Cerebellar cortex (tissue), 1 donor: ENCODE measurements at places on chromosomes 6 and 20.
A peak's percentile ranks its signal among the peaks of the same experiment; 100 is the strongest.

GRCh38 chr6:156197513-156197912 is 579.7 kb upstream of the ARID1B start:
- no peak for DNase-seq

- peak; percentile 17 for DNase-seq
These were observed 722 bp downstream of the ISM1 start for GRCh38 chr20:13221673-13222318.

DNA sequence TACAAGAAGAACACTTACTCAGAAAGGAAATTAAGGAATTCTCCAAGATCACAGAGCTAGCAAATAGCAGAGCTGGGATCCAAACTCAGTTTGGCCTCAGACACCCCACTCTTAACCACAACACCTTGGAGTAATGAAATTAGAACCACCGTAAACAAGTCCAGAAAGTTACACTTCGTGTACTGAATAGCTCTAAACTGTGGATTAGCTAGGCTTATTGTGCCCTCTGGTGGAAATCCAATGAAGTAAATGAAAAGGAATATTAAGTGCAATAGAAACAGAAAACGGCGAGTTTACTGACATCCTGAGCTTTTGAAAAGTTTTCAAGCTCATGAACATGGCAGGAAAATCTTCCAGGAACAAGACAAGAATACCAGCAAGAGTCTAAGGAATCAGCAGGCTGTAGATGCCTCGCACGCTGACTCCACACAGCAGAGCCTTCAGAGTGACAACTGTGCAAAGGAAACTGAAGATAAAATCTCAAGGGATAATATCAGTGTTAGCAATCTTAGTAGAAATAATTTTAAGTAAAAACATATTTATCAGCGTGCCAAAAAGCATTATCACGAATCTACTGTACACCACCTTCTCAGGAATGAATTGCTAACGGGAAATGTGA is 34.6 kb downstream of the FBXO5 start:
- DNase-seq, result peak; percentile 80

DNA sequence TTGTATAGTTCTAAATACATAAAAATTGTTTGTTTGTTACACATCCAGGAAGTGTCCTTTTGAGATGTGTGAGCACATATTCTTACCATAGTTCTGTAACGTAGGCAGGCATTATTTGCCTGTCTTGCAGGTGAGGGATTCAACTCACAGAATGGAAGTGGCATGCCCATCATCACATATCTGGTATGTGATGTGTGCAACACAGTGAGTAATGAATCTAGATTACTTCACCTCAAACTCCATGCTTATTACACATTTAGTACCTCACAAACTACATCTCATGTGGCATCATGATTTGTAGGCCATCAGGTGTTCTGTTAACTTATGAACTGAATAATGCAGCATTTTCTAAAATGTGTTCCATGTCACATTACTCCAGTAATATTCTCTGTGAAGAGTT is 181.6 kb downstream of the PLCB4 start:
- no peak for DNase-seq

DNA sequence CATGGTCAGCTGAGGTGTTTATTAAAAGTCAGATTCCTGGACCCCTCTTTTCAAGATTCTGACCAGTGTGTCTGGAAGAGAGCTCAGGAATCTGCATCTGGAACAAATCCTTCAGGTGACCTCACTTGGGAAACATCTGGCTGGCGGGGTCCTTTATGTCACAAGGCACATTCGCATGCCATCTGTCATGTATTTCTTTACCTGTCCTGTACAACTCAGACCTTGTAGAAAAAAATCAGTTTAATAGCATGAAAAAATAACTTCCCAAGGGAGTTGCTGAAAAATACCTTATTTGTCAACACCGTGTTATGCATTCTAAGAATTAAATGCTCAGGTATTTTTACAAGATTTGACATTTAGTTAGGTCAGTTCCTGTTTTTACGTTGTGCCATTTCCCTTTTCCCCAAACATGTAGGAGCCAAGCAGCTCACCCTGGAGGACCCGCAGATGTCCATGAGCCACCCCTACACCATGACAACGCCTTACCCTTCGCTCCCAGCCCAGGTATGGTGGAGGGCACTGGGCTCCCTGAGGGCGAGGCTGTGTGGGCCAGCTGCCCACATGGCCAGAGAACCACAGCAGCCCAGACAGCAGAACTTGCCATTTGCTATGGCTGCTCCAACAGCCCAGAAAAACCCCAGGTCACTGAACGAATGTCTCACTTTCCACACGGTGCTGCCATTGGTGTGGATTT is 4.0 kb downstream of the IRF4 start:
- DNase-seq, result no peak

- no peak for DNase-seq
These were observed 175.9 kb downstream of the SOX4 start for GRCh38 chr6:21769405-21769861.

DNA sequence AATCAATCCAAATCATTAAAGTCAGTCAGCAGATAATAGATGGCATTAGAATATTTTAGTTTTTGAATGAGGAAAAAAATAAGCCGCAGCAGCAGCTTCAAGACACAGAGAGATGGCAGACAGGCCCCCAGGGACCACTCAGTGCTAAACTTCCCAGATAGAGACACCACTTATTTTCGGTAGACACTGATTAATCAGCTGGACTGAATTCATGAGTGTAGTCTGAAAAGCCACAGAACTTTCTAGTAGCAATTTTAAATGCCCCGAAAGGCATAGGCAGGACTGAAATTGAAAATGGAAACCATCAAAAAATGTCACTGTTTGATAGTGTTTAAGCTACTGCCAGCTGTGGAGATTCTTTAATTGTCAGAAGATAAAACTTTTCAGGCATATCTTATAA is 3.1 kb upstream of the CLDN20 start:
- DNase-seq, result no peak

- DNase-seq, result no peak
These were observed 12.6 kb upstream of the PCMTD2 start for GRCh38 chr20:64242797-64243475.

DNA sequence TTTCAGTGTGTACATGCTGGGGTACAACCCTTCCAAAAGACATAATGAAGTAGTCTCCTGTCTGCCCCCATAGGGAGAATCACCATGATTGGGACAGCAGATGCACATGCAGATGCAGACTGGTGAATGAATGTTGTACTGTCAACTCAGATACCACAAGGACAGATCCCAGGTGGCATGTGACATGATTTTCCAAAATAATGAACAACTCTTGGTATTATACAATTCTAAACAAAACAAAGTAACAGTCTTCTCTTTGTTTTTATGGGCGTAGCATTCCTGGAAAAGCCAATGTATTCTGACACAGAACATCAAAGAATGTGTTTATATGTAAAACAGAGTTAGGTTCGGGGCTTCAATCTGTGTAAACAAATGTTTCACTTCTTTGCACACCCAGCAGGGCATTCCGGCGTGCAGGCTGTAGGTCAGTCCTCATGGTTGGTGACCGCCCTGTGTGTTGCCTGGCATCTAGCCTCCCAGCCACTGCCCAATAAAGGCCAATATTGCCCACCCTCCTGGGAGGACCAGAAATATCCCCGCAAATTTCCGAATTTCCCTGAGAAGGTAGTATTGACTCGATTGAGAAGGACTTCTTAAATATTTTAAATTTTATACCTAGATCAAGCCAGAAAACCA is 127.7 kb downstream of the KLHL32 start:
- DNase-seq, result no peak

DNA sequence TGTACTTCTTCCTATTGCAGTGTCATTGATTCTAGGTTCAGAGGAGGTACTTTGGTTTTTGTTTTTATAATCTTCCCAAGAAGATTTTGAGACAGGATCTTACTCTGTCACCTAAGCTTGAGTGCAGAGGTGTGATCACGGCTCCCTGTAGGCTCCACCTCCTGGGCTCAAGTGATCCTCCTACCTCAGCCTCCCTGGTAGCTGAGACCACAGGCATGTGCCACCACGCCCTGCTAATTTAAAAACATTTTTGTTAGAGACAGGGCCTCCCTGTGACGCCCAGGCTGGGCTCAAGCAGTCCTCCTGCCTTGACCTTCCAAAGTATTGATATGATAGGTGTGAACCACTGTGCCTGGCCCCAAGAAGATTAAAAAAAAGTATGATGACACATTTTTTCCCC is 3.4 kb upstream of the SLC17A5 start:
- DNase-seq, result no peak

DNA sequence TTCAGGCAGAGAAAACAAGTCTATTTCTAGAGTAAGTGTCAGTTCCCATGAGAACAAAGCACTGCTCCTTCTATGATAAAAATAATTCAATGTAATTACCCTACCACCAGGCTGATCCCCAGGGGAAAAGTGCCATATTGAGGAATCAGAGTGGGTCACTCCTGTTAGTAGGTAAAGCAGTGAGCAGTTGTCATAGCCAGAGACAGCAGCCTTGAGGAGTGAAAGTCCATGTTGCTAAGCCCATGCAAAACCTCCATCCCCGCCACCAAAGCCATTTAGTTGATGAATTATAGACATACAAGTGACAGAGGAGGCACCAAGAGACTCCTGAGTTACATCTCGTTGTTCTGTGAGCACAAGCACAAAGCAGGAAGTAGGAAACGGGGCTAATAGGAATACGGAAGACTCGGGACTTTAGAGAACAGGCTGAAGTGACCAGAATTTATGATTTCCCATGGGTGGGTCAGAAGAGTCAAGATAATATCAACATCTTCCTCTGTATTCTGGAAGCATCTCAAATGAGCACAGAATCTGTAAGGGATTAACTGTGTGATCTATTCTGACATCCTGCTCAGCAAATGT is 197.9 kb downstream of the MAFB start:
- no peak for DNase-seq

- no peak for DNase-seq
These were observed 79.1 kb upstream of the MAN1A1 start for GRCh38 chr6:119428633-119429032.

GRCh38 chr6:20409427-20409971 is 7.8 kb downstream of the E2F3 start:
- no peak for DNase-seq

GRCh38 chr6:79554305-79554704 is 17.1 kb upstream of the LCA5 start:
- DNase-seq, result no peak

- DNase-seq, result no peak
These were observed 28.7 kb downstream of the NTSR1 start for GRCh38 chr20:62737271-62737811.

DNA sequence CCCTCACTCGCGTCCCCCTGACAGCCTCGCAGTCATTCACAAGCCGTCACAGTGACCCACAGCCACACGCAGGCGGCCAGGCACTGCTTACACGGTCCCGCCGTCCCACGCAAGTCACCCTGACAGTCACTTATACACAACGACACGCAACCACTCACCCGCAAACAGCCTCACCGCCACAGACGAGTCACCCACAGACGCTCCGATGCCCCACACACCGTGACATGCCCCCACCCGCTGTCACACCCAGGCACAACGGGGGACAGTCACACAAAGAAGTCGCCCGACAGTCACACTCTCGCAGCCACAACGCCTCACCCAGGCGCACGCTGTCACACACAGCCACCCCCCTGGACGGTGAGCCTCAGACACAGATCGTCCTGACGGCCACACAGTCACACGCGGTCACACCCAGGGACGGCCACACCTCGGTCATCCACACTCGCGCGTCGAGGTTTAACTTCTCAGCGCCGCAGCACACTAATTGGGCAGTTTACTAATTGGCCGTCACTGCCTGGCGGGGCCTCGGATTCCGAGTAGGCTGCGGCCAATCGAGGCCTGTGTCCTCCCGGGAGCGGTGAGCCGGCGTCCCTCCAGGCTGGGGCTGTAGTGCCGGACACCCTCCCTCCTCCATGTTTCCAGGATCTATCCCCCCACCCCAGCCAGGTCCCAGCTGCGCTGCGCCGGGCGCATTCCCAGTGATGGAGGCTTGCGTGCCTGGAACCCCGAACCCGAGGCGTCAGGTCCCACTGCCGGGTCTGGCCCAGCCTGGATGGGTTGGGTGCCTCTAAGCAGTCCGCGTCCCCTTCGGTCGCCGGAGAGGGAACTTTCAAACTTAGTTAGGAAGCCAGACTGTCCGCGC is 790 bp downstream of the TOX2 start:
- DNase-seq, result no peak

- no peak for DNase-seq
These were observed 457.8 kb downstream of the QKI start for GRCh38 chr6:163872335-163872734.

GRCh38 chr20:16107172-16107870 is 465.9 kb downstream of the KIF16B start:
- peak; percentile 89 for DNase-seq

GRCh38 chr6:71768356-71768755 is 118.0 kb upstream of the RIMS1 start:
- DNase-seq, result no peak

GRCh38 chr6:118893064-118893806 is 717 bp upstream of the ASF1A start:
- DNase-seq, result peak; percentile 83

GRCh38 chr6:34362909-34363680 is 29.4 kb downstream of the NUDT3 start:
- DNase-seq, result no peak

GRCh38 chr6:42689371-42689770 is 33.0 kb downstream of the PRPH2 start:
- DNase-seq, result no peak

- DNase-seq, result no peak
These were observed 116.6 kb downstream of the CBLN4 start for GRCh38 chr20:55888685-55889084.

GRCh38 chr6:149823013-149823412 is 41.1 kb downstream of the LRP11 start:
- no peak for DNase-seq

- DNase-seq, result no peak
These were observed 127.9 kb upstream of the NAA20 start for GRCh38 chr20:19889011-19889953.

GRCh38 chr20:37095108-37095598 is 644 bp downstream of the RBL1 start:
- DNase-seq, result no peak

DNA sequence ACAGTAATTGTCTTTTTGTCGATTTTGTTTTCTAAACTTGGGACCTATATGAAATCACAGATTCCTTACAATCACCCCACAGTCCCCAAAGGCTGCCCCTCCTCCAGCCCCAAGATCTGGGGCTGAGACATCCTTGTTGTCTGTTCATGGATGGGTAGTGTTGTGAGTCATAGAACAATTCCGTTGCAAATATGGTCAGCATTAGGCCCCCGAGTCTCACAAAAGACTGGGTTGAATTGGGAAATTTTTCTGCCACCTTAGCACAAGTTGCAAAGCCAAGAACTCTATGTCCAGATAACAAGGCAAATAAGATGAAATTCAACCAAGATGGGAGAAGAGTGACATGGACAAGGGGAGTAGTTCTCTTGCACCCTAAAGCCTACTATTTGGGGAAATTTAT is 10.5 kb upstream of the TAB2 start:
- DNase-seq, result no peak
